ENCODE measurements at places on chromosomes 4 and X.

DNA sequence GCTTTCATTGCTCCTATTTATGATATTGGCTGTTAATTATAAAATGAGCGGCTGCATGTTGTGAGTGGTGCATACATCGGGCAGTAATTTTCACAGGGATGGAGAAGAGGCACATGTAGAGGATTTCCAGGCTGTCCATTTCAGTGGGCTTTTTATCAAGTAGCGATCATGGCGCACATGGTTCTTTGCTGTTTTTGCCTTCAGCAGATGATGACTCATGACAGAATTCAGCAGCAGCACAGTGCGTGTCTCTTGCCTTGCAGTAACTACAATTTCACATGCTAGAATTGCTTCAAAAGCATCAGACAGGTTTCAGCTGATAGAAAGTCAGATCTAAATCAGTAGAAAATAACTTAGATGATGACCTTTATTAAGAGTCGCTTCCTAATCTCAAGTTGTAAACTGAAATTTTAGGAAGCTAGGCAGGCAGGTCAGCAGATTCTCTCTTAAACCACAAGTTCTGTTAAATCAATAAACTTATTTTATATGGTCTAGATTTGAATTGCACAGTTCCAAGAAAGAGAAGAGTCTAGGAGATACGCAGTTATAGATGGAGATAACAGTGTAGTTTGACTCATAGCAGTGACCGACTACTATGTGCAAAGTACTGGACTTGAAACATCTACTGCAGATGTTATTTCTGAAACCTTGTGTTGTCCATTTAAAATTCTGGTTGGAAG, 35.8 kb downstream of the LRP2BP start:
- DNase-seq: no peak

GRCh38 chr4:687048-687970, 1.6 kb downstream of the SLC49A3 start:
- DNase-seq: no peak

- DNase-seq: no peak
Measured at GRCh38 chrX:40188573-40189417, 91.0 kb upstream of the BCOR start.

GRCh38 chr4:55503169-55503568, 43.5 kb downstream of the CLOCK start:
- no peak for DNase-seq

GRCh38 chrX:81708487-81708886, 506.6 kb downstream of the SH3BGRL start:
- DNase-seq: no peak

GRCh38 chrX:47643926-47644325, 6.4 kb downstream of the ELK1 start:
- DNase-seq: no peak

DNA sequence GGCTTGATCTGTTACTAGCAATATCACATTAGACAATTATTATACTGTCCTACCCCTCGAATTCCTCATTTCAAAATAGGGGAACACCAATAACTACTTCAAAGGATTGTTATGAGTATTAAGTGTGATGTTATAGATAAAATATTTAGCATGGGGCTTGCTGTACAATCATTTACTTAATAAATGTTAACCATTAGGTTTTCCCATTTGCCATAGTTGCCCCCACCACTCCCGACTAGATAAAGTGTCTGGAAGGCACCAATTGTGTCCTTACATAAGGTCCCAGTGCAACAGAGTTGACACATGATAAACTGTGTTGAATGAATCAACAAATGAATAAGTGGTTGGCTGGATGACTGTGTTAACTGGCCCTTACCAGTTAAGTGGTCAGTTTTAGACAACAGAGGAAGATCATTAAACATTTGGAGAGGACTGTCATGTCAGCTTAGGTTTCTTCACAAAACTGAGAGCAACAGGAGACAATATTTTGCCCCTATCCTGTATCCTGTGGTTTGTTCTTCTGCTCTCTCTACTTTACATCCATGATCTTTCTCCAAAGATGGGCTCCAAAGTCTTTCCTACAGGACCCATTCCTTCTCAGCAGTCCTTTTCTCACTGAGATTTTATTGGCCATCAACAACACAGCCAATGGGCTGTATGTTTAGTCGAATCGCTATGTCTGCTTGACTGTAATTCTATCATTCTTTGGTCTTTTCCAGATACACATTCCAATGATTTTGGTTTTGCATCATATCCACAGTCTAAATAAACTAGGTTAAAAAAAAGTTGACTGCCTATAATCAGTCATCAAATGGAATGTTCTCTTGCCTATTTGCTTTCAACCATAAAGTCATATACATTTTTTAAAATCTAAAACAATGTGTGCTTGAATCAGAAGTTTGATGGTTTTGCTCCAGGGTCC, 74.4 kb downstream of the RNF150 start:
- no peak for DNase-seq

- no peak for DNase-seq
Measured at GRCh38 chr4:76709772-76710090, 188.2 kb downstream of the SOWAHB start.

DNA sequence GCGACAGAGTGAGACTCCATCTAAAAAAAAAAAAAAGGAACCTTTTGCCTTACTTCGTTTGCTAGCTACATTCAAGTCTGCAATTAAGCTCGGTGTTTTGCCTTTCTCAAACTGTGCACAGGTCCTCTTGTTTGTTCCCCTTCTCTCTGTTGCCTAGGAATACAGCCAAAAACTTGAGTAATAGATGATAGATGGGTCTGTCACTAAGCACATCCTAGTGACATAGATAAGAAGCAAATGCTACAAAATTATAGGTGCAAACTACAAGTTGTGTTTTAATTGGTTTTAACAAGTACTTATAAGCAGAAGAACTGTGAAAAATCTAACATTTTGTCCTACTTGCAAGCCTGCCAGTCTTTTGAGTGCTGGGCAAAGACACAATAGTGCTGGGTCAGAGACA, 95.2 kb downstream of the SNCA start:
- DNase-seq: no peak

GRCh38 chrX:15973299-15973698, 118.7 kb upstream of the AP1S2 start:
- no peak for DNase-seq

DNA sequence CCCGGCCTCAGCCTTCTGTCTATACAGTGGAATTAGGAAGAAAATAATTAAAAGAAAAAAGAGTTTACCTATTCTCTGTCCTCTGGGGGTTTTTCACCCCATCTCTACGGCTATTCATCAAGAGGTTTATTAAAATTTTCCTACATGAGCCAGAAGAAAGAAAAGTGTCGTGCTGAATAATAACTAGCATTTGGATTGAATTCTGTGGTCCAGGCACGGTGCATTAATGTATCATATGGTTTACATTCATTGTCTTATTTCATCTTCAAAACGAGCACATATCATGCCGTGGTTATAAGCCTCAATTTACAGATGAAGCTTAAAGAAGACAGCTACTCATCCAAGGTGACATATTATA, 5.4 kb upstream of the NAA15 start:
- DNase-seq: no peak

DNA sequence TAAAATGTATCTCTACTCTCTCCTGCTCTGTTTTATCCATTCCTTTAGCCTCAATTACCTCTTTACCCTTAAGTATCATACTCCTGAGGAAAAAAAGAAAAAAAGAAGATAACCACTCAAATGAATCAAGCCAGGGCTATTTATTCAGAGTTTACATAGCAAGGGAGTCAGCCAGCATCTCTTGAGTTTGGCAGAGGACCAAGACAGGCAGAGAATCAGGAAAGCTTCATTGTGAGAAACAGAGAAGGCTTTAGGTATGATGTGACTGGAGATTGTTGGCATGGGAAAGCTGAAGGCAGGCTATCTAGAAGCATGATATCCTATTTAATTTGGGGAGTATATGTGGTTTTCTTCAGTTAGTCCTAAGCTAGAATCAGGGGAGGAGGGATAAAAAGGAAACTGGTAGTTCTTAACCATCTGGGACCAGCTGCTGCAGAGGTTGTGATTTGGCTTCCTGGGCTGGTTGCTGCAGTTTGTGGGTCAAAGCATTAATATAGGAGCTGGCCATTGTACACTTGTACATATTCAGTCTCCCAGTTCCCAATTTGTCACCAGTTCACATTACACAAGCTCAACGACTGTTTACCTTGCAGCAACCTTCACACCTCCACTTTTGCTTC, 11.2 kb downstream of the APELA start:
- no peak for DNase-seq

DNA sequence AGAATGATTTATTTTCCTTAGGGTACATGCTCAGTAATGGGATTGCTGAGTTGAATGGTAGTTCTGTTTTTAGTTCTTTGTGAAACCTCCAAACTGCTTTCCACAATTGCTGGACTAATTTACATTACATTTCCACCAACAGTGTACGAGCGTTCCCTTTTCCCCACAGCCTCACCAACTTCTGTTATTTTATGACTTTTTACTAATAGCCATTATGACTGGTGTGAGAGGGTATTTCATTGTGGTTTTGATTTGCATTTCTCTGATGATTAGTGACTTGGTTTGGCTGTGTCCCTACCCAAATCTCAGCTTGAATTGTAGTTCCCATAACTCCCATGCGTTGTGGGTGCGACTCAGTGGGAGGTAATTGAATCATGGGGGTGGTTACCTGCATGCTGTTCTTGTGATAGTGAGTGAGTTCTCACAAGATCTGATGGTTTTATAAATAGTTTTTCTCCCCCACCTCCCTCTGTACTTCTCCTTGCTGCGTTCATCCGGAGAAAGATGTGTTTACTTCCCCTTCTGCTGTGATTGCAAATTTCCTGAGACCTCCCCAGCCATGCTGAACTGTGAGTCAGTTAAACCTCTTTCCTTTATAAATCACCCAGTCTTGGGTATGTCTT, 95.1 kb downstream of the GBA3 start:
- no peak for DNase-seq

DNA sequence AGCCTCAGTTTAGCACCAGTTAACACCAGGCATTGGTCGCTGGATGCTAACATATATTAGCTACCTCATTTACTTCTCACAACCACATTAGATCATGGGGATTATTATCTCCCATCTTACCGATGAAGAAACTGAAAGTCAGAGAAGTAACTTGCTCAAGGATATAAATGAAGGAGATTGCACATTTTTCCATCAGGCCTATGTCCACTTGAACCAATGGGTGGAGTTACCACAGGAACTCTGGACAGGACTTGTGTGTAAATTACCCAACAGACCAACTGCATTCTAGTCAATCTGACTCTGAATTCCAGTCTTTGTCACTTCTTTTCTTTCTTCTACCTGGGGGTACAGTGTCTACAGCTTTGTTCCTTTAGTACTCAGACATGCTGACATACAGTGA, 1.8 kb downstream of the LNX1 start:
- no peak for DNase-seq

DNA sequence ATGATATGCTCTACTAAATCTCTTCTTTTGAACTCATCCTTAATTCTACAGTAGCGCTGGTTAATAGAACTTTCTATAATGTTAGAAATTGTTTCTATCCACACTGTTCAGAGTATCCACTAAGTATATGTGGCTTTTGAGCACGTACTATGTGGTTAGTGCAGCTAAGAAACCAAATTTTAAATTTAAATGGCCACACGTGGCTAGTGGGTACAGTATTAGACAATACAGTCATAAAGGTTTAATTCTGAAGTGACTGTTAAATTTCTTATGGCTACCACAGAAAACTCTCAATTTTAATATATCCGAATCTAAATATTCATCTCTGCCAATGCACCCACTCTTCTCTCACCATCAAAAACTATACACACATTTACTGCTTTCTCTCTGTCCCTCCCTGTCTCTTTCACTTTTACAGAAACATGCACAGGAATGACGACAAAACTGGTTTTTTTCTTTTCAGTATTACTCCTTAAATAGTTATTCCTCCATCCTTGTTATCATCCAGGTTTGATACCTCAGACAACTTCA, 583.9 kb downstream of the KCTD8 start:
- no peak for DNase-seq

- no peak for DNase-seq
Measured at GRCh38 chr4:87543835-87544461, 14.8 kb upstream of the SPARCL1 start.

GRCh38 chr4:77881460-77882295, 19.0 kb downstream of the MRPL1 start:
- no peak for DNase-seq

DNA sequence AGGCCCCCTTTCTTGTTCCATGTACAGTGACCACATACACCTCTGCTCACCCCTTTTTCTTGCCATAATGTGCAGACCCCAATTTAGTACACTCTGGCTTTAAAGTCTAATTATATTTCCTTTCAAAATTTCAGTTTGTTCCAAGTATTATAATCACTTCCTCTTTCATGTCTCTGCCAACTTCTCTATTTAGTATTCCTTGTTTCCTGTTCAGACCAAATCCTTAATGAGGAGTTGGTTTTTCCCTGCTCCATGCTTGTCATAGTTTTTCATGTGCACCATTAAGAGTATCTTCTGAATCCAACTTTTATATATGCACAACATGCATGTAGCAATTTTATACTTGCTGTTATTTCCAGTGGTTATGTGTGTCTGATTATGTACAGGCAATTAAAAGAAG, 32.3 kb downstream of the USP53 start:
- DNase-seq: no peak

GRCh38 chr4:164081371-164081770, 586.9 kb downstream of the TMA16 start:
- no peak for DNase-seq
